T-helper 2 cell (primary cell): ENCODE measurements at places on chromosomes 6 and 20.
A peak's percentile ranks its signal among the peaks of the same experiment; 100 is the strongest.

DNA sequence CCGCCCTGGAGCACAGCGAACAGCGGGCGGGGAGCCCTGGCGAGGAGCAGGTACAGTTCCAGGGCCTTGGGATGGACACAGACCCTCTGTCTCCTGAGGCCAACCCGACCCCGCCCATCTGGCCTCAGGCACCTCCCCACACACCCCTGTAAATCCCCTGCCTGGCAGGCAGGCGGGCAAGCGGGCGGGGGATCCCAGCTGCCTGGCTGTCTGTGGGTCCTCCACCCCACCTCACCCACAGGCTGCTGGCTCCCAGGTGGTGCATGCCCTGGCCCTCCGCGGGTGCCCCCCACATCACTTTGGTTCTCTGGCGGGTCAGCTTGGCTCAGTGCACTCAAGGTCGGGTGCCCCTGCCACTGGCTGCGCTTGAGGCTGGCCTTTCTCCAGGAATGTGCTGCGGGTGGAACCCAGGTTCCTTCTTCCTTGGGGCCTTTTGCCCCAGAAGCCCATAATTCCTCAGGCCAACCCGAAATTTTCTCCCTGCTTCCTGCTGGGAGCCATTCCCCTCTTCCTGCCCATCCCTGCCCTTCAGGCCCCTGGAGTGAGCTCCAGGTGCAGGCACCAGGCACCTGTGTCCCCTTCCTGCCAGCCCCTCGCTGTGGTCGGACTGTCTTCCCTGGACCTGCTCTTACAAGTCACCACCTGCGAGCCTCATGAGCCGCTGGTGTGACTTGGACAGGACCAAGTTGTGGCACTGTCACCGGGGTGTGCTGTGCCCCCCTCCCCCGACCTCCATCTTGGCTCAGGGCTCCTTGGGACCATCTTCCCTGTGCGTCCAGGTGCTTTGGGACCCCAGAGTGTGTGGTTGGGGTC, 5.3 kb upstream of the TNFRSF6B start:
- no peak for DNase-seq

- DNase-seq = no peak
These were observed 24.5 kb downstream of the GZF1 start for GRCh38 chr20:23386304-23387117.

DNA sequence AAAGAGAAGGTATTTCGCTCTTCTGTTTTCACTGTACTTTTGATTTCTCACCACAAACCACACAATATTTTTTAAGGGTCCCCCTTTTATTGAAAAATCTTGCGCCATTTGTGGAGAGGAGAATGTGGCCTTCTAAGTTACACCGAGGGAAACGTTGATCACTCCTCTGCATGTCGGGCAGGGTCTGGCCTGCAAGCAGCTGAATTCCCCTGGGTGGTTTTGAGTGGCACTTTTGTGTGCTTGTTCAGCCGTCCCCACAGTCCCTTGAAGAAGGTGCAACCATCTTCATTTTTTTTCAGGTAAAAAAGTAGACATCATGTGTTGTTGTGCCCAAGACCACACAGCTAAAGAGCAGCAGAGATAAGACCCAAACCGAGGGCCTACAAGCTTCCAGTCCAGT, 6.1 kb downstream of the GPR31 start:
- DNase-seq = no peak

- DNase-seq = no peak
These were observed 183.5 kb upstream of the PCSK2 start for GRCh38 chr20:17043323-17043722.

DNA sequence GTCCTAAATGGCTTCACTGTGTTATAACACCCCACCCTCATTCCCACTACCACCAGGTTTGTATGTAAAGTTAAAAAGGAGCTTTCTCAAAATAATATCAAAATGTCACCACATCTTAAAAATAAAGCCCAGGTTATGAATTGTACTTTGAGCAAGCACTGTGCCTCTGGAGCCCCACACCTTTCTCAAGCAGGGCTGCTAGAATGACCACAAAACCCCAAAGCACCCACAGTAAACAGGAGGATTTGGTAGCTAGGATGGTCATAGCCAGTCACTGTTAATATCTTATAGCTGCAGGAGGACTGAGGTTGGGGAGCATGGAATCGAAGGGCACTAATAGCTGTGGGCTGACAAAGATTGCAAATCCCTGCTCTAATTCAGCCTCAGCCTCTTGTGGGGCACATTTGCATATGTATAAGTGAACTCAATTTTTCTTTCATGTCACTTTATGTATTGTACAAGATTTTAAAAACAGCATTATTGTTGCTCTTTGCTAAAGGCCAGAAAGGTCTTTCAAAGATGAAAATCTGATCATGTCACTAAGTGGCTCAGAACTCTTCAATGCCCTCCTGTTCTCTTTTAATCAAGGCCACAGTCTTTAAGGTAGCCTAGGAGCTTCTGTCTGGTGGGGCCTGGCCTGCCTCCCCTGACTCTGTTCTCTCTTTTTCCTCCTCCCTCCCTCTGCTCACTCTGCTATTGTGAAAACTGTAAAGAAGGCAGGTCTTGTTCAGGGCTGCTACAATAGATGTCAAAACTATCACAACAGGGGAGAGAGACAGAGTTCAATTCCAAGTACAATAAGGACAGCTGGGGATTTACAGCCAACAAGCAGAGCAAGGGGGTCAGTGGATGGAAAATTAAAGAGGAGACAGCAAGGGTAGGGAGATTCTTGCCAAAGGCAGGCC, 101.6 kb downstream of the TMEM200A start:
- no peak for DNase-seq

DNA sequence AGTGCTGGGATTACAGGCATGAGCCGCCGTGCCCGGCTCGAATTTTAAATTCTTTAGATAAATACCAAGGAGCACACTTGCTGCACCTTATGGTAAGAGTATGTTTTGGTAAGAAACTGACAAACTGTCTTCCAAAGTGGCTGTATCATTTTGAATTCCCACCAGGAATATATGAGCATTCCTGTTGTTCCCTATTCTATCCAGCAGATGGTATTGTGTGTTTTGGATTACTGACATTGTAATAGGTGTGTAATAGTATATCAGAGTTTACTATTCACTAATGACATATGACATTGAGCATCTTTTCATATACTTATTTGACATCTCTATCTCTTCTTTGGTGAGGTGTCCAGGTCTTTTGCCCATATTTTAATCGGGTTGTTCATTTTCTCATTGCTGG, 40.5 kb downstream of the TGM6 start:
- no peak for DNase-seq

- DNase-seq = no peak
These were observed 24.1 kb upstream of the SERPINB1 start for GRCh38 chr6:2865694-2866151.

- DNase-seq = no peak
These were observed 8.3 kb upstream of the PRND start for GRCh38 chr20:4713401-4713800.

GRCh38 chr6:83231146-83231545, 38.0 kb downstream of the RWDD2A start:
- DNase-seq = no peak

DNA sequence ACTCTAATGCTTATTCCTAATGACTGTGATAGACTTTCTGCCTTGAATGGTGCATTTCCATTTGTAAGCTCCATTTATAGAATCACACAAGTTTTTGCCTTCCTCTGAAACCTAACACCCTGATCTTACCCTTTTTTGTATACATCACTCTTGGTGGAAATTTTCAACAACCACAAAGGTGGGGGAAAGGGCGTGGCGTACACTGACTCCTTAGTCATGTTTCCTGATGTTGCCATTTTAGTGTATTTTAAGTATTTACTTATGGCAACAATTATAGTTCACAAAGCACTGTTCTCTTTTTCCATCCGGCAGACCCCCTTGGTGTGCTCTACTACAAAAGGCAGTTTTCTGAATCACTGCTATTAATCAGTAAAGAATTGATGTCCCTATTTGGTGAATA, 92.0 kb downstream of the ATXN1 start:
- DNase-seq = peak; percentile 46

DNA sequence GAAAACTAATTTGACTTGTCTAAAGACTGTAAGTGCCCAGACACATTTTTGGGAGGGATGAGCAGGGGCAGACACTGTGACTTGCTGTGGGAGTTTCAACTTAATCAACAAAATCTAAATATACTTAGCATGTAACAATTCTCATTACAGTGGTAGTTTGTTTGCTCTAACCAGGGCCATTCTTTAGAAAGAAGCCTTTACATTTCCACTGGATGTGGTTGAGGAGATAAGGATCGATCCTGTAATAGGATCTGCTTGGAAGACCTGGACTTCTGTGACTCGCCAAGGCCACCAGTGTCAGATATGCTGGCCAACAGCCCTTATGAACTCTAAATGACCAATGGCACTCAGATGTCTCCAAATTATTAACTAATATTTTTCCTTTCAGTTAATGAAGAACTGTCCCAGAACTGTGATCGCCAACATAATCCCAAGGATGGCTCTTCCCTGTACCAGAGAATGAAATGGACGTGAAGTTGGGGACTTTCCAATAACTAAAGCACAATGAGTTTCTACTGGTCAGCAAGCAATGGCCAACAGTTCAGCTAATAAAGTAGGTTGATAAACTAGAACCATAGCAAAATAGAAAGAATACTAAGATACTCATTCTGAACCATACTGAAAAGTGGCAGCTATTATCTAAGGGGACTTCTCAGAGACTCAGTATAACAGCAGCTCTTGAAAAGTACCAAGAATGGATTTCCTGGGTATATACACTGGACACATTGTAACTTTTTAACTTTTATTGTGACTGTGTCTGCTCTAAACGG, 7.5 kb downstream of the SMLR1 start:
- no peak for DNase-seq

- no peak for DNase-seq
These were observed 143.0 kb upstream of the SLC22A16 start for GRCh38 chr6:110619275-110619908.

DNA sequence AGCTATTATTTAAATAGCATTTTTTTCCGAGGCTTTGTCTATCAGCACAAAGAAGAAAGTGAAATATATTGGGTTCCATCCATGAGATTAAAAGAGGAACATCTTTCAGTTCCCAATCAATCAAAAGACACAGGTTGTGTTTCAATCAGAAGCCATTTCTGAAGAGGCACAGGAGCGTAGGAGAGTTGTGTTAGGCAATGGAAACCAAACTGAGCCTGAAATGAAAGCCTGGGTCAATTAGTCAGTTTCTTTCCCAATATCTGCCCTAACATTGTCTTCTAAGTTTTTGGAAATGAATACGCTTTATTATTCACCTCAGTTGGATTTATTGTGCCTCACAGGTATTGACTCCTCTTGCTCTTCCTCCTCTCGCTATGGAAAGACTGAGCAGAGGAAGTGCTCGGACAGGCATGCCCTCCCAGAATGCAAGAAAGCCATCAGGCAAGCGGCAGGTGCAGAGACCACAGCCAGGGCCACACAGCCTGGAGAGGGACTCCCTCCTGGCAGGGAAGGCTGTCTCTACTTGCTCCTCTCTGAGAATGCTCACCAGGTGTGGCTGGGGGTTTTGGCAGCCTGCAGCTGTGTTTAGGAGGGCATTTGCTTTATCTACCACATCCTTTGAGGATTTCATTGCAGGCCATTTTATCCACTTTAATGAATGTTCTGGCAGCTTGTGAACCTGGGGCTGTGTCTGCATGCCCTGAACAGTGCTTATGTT, 100.8 kb upstream of the NEDD9 start:
- no peak for DNase-seq

- no peak for DNase-seq
These were observed 13.1 kb upstream of the RNASET2 start for GRCh38 chr6:166969390-166970002.

GRCh38 chr6:118783931-118784550, 109.9 kb upstream of the ASF1A start:
- no peak for DNase-seq

GRCh38 chr6:7727086-7727945, 1.4 kb downstream of the BMP6 start:
- DNase-seq = no peak

- DNase-seq = no peak
These were observed 58.9 kb downstream of the TRERF1 start for GRCh38 chr6:42392833-42393232.

- no peak for DNase-seq
These were observed 55.7 kb upstream of the PHACTR2 start for GRCh38 chr6:143621876-143622605.

DNA sequence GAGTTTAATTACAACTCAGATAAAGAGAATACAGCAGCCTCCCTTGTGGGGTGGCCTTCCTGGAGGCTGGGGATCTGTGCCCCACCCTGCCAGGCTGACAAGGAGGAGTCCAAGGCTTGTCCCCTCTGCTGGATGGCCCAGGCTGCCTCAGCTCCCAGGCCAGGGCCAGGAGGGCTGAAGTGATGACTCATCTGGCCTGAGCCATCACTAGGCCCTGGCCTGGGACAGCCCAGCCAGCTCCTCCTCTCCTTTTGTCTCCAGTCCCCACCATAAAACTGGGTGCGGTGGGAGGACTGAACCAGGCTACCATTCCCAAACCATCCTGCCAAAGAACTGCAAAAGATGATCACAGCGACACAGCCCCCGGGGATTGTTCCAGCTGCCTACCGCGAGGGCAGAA, 15.0 kb downstream of the GRM4 start:
- no peak for DNase-seq

DNA sequence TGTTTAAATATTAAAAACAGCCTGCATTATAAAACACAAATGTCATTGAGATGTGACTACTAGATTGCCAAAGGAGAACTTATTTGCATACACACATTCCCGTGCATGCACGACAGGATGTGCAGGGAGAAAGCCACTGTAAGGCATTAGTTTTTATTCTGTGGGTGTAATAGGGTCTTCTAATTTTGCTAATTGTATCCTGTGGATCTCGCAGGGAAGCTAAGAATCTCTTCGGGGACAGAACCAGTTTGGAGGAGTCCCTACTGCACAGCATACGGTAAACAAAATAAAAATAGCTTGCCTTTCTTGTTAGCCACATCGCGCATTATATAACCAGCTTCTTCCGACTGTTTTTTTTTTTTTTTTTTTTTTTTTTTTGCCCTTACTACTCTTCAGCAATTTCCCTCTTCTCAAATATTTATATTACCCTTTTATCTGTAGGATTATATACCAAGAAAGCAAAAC, 2.0 kb downstream of the ATXN1 start:
- no peak for DNase-seq

DNA sequence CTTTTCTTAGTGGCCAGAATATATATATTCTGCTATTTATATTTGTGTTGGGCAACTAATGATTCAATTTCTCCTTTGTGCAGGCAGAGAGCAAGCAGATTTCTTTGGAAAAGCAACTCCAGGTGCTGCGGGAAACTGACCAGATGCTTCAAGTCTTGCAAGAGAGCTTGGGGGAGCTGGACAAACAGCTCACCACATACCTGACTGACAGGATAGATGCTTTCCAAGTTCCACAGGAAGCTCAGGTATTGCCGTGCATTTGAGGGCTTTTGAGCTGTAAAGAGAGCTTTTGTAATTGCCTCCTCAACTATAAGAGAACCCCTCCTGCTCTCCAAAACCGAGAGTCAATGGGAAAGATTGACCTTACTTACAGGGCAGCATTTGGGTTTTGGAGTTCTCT, 203.5 kb downstream of the UTRN start:
- no peak for DNase-seq

- no peak for DNase-seq
These were observed 34.2 kb downstream of the PPP1R3G start for GRCh38 chr6:5119090-5119951.

DNA sequence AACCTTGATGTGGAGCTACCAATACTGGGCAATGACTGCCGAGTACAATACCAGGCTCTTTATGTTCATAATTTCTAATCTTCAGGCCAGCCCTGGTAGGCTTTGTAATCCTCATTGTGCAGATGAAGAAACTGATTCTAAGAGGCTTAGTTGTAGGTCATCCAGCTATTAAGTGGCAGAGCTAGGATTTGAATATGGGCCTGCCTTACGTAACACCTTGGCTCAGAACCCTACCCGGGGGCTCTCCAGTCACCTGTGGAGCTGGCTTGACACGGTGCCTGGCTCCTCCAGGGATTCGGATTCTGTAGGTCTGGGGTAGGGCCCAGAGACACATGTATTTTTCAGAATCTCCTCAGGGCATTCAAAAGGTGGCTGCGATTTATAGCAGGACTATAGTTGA, 515.5 kb downstream of the QKI start:
- no peak for DNase-seq
